ENCODE measurements at places on chromosomes 4 and X.

- no peak for DNase-seq
Observed at GRCh38 chr4:112509243-112510141, 6.5 kb downstream of the NEUROG2 start.

- no peak for DNase-seq
Observed at GRCh38 chr4:108620933-108621905, 843 bp downstream of the RPL34 start.

DNA sequence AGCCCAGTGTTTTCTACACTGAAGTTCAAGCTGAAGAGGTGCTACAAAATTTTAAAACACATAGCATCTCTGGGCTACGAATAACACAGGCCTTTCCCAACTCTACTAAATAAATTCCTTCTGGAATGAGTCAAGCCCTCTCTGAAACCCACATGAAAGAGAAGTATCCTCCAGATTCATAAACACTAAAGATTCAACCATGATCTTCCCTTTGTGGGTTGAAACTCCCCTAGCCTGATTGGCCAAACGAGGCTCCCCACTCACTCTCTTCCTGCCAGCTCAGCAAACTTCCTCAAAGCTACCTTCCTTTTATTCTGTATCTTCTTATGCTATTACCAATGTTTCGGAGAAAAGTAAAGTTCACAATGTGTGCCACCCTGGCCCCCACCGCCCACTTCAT, 95.4 kb downstream of the NKX6-1 start:
- DNase-seq, result no peak

GRCh38 chrX:18917831-18918230, 66.1 kb downstream of the PHKA2 start:
- no peak for DNase-seq

DNA sequence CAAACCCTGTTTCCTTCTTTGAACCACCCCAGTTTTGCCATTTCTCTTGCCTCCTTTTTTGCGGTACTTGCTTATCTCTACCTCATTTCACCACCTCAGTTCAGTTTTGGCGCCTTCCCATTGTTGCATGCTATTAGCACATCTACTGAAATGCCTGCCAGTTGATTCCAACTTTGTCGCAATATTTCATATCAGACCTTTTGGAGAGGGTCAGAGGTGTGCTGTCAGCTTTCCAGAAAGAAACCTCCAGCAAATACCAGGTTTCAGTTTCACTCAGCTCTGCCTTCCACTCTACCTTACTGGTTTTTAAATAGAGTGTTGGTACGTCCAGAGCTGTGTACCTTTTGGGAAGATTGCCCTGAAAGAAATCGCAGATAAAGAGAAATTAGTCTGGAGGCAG, 91.9 kb upstream of the CPEB2 start:
- DNase-seq, result no peak

DNA sequence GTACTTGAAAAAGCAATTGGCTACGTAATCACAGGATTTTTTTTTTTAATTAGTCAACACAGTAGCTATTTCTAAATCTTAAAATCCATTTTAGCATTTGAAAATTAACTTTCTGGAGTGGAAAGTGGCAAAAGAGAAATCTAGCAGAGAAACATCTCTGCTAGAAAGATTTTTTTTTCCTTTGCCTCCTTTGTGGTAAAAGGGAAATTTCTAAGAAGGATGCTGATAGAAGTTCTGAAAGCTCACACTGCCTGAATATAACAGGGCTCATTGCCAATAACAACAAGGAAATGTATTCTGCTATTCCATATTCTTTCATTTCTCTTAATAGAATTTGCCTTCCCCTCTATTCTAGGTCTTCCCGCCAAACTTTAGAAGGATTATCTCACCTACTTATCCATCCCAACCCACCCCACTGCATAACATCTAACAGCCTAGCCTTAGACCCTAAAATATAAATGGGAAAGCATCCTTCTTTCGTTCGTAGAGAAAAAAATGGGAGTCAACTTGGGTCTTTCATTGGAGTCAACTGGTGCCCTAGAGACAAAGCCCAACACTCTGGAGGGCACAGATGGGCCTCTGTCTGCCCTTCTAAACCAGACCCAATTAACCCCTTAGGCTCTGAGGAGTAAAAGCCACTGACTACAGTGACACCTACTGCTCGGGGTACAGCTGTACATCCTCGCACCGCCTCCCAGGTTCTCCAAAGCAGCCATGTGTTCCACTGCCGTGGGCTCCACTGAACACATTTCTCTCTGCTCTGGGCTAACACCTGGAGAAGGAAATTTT, 103.9 kb downstream of the MAML3 start:
- DNase-seq, result no peak

- DNase-seq, result no peak
Observed at GRCh38 chrX:135707880-135708279, 5.6 kb upstream of the CT45A1 start.

GRCh38 chr4:147674073-147674472, 9.9 kb downstream of the PRMT9 start:
- DNase-seq, result no peak

GRCh38 chrX:24900234-24900633, 115.5 kb downstream of the ARX start:
- DNase-seq, result no peak

- no peak for DNase-seq
Observed at GRCh38 chr4:82436780-82437179, 6.4 kb downstream of the ENOPH1 start.

- DNase-seq, result no peak
Observed at GRCh38 chr4:150855981-150856510, 159.0 kb downstream of the LRBA start.

GRCh38 chrX:129772796-129773431, 6.8 kb upstream of the SASH3 start:
- no peak for DNase-seq

DNA sequence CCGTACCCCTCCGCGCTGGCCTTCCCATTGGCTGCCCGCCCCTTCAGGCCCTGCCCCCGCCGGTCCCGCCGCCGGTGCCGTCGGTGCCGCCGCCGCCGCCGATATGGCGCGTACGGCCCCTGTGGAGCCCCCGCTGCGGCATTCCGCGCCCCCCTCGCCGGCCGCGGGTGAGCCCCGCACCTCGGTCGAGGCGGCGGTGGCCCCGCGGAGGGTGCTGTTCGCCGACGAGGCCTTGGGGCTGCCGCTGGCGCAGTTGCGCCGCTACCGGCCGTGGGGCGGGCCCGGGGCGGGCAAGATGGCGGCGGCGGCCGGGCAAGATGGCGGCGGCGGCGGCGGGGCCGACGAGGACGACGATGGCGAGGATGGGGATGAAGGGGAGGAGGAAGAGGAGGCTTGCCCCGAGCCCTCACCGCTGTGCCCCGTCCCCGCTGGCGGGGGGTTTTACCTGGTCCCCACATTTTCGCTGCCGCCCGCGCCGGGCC, at the start of gene PPP1R3F:
PPP1R3F (plus strand) TSS at position 27 of the 482 bp plus-strand sequence; CDS start at position 104, 77 bp downstream.
- no peak for DNase-seq

DNA sequence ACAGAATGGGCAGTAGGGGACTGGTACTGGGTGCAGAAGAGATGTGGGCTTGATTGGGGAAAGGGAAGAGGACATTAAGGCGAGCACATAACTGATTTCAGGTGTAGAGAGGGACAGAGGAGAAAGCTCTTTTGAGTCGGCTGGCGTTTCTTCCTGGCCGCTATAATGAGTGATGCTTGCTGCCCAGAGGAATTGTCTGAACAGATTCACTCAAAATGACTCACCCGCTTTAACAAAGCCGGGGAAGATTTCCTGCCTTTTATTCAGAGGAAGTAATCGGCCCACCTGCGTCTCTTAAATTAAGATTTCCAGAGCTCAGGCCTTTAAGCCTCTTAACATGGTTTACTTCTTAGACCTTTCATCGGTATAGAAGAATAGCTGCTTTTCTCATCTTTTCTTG, 102.1 kb upstream of the AP1S2 start:
- DNase-seq, result no peak

DNA sequence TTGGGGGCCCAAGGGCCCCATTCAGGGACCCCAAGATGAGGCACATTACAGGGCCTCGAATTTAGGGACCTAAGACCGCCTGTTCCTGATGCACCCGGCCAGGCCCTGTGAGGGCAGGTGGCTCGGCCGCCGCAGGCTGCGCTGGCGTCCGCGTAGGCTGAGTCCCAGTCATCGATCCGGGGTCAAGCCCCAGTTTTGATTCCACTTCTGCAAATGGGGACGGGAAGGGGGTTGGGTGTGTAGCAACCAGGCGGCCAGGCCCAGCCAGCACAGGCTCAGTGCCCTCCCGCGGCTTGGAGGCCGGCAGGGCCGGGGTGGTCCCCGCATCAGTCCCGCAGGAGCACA, 327 bp downstream of the PNPLA4 start:
- no peak for DNase-seq

GRCh38 chr4:48196758-48197504, 62.9 kb upstream of the TXK start:
- DNase-seq, result no peak

DNA sequence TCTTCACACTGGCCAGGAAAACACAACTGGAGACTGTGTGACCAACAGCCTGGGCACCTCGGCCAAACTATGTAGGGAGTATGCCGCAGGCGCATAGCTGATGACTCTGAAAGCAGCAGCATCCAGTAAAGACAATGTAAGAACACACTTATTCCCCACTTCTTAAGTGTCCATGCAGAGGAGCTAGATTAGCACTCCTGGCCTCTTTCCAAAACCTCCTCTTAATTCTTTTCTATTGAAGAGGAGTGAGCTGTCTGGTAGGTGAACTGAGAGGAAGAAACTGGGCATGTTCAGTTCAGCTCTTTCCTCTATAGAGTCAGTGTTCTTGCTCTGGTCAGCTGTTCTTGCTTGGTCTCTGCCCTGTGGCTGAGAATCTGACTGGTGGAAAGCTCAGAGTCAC, 21.1 kb downstream of the NMU start:
- DNase-seq, result no peak

DNA sequence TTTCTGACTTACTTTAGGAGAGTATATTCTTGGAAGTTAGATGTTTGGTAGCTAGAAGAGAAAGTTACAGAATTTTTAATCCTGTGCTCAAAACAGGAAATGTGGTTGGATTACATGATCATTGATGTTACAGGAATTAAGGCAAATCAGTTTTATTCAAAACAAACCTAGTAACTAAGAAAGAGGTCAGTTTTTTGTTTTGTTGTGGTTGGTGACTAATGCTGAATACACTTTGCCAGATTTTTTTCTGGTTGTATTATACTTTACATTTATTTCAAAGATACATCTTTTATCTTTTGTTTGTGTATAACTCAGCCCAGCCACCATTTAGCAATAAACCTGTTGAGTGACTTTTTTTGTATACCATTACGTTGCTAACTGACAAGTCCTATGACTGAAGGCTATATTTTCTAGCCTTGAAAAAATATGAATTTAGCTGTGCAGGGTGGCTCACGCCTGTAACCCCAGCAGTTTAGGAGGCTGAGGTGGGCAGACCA, 116.7 kb downstream of the KLHL8 start:
- DNase-seq, result no peak

DNA sequence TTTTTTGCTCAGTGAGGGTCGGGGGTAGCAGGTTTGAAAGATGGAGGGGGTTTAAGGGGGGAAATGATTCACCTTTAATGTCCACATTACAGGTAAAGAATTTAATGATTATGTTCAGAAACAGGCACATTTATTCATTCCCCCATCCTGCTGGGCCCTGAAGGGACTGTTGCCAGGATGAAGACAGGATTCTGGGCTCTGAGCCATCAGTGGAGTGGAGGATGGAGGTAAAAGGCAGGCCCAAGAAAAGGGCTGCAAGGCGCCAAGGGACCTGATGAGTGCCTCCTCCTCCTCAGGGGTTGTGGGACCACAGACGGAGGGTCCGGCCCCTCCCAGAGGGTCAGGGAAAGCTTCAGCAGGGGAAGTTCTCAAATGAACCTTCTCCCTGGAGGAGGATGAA, 40.4 kb upstream of the PROM1 start:
- no peak for DNase-seq

DNA sequence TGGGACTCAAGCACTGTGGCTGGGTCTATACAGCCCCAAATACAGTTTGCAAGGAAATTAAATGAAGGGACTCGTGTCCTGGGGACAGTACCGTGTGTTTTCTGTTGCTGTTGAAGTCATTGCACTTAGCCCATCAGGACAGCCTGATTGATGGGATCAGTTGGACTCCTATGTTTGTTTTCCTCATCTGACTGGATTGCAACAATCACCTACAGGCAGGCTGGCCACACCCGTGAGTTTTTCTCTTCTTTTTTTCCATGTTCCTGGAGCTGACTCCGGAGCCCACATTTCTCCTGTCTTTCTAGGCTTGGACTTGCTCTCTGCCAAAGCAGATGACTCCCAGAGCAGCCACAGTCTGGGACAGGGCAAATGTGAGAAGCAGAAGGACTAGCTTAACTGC, 38.1 kb downstream of the RTL9 start:
- no peak for DNase-seq

DNA sequence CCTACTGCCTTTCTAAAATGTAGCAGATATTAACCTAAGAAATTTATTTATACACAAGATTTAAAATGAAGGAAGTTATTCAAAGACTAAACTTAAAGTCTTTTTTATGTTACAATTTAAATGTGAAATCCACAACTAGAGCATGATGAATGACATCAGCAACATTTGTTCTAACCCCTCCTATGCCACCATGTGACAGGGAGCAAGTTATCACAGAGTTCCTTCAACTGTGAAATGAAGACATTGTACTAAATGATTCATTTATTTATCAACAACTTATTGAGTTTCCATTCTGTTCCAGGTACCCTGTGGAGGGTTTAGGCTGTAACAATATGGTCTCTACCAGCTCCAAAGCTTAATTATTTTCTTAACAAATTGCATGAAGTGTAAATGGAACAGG, 76.9 kb downstream of the SLC39A8 start:
- DNase-seq, result no peak

GRCh38 chr4:3269991-3270611, 21.1 kb downstream of the MSANTD1 start:
- DNase-seq, result no peak

- DNase-seq, result no peak
Observed at GRCh38 chrX:73683236-73683859, 120.4 kb downstream of the CHIC1 start.

GRCh38 chrX:99353412-99353811, 1056.7 kb downstream of the PCDH19 start:
- DNase-seq, result no peak

- no peak for DNase-seq
Observed at GRCh38 chr4:138981930-138982390, 33.6 kb upstream of the NOCT start.

- no peak for DNase-seq
Observed at GRCh38 chr4:15587649-15588048, 67.5 kb downstream of the FBXL5 start.

DNA sequence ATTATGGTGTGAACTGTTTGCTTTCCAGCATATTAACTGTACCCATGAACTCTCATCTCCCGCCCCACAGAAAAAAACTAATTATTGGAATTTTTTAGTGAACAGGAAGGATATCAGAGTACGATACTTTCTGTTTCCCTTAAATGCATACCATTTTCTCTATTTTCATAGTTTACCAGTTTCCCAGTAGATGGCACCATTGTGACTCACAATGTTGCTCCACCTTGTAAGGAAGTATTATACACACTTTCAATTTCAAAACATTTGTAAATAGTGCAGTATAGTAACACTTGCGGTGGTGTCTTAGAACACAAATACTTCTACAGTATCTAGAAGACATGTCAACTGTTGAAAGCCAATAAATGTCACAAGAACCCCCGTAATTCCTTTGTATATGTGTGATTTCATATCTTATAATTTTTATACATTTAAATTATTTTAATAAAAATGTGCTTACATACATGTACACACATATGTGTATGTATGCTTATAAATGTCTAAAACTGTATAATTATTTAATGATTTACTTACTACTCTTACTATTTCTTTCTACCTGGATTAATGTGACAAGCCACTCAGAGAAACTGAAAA, 167.3 kb downstream of the SLIT2 start:
- DNase-seq, result no peak

- no peak for DNase-seq
Observed at GRCh38 chrX:26914232-26914631, 548.9 kb downstream of the PPP4R3C start.

- no peak for DNase-seq
Observed at GRCh38 chrX:119266364-119266995, 30.4 kb downstream of the PGRMC1 start.

Measured in activated naive CD8-positive, alpha-beta T cell treated with anti-CD3 and anti-CD28 coated beads, Interleukin-2, amount 50 U/mL, for 16 hours (primary cell).